Fibroblast of skin of right quadriceps (primary cell): ENCODE measurements at places on chromosomes 4 and X.

DNA sequence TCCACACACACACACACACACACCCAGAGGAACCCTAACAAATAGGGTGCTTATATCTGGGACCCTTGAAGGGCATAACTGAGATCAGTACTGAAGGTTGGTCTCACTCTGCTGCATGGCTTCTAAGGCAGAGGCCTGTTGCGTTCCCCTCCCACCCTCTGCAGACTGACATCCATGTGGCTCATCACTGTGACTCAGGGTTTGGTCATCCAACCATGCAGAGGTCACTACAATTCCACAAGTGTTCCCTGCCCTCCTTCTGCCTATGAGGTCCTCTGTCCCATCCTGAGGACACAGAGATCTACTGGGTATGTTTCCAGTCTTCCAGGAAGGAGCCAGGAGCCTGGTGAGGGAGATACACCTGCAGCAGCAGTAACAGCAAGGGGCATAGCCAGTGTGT, 55.8 kb downstream of the XAGE2 start:
- peak; percentile 39 for DNase-seq

GRCh38 chr4:53089936-53090729, 228.0 kb downstream of the RASL11B start:
- DNase-seq: peak; percentile 71

DNA sequence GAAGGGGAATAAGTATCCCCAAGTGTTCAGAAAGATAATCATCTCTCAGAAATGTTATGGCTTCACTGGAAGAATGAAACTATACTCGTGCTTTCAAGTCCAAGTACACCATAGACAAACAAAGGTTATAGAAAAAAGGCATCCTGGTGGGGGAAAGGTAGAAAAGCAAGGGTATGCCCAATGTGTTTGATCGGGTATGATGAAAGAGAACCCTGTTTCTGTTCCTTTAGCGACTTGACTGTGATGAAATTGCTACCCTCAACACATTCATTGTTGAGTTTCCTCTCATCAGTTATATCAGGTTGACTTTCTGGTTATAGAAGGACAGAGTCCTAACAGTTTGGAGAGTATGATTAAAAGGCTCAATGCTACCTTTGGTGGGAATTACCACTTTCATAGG, 464.3 kb downstream of the GRXCR1 start:
- DNase-seq: no peak

DNA sequence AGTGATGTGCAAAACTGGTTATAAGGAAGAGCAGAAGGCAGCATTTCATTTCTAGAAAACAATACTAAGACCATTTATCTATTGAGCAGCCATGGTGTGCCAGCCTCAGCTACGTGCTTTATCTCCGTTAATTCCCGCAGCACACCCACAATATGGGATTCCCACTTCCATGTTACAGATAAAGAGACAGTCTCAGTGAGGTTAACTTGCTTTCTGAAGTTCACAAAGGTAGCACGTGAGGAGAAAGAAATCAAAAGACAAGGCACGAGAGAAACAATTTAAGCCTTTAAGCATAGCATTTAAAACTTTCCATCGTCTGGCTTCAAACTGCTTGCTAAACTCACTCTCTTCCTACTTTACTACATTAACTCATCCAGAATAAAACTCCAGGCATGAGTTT, 8.0 kb upstream of the RPL34 start:
- no peak for DNase-seq

DNA sequence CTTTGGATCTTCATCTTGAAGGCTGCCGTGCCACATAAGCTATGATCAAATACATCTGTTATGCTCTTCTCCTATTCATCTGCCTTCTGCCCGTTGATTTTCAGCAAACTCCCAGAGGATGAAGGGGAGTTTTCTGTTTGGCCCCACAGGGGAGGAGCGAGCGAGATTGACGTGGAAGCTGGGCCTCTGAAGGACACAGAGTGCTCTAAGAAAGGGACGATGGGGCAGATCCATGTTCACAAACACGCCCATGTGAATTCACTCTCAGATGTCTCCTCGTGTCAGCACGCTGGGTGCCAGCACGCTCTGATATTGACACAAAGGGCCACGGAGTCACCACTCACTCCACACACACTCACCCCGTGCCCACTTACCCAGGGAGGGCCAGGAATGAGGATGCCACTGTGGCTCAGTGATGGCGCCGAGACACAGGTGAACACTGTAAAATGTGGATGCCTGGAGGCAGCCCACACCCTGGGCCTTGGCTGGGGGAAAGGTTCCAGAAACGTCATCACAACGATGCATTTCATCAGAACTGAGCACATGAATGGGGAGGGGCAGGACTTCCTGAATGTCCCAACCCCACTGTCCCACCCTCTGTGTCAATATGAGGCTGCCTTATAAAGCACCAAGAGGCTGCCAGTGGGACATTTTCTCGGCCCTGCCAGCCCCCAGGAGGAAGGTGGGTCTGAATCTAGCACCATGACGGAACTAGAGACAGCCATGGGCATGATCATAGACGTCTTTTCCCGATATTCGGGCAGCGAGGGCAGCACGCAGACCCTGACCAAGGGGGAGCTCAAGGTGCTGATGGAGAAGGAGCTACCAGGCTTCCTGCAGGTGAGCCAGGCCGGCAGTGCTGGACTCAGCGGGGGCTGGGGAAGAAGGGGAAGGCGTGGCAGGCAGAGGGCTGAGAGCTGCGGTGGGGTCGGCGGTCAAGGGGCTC, at the start of gene S100P:
Gene S100P (plus strand): TSS at position 648 of the 946 bp plus-strand sequence. CDS start 55 bp downstream, at position 703.
- DNase-seq: peak; percentile 24

DNA sequence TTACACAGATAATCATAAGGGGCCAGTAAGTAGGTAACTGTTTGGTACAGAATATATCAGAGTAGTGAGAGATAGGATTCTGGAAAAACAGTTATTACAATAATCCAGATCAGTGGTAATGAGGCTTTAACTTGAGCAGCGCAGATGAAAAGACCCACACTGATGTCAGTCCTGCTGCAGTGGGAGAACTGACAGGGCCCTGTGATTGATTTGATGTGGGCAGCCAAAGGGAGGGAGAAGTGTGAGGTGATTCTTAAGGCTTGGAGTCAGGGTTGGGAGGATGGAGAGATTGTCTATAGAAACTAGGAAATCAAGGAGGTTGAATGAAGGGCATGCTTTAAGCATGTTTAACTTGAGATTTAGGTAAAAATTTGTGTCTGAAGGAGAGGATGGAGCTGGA, 161.4 kb downstream of the VSIG4 start:
- DNase-seq: no peak

DNA sequence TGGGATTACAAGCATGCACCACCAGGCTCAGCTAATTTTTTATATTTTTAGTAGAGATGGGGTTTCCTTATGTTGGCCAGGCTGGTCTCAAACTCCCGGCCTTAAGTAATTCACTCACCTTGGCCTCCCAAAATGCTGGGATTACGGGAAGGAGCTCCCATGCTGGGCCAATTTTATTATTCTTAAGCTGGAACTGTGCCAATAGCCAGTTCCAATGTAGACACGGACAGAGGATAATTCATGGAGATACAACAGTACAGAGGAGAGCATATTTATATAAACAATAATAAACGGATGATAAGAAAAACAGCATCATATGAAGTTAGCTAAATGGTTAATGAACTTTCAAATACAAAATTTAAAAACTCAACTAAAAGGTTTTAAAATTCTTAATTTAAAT, 87.8 kb downstream of the PPA2 start:
- no peak for DNase-seq

- no peak for DNase-seq
Observed at GRCh38 chr4:108361446-108361820, 192.7 kb upstream of the LEF1 start.

- no peak for DNase-seq
Observed at GRCh38 chr4:41437111-41437536, 100.8 kb upstream of the LIMCH1 start.

GRCh38 chr4:81912376-81913030, 440.8 kb upstream of the RASGEF1B start:
- DNase-seq: no peak

DNA sequence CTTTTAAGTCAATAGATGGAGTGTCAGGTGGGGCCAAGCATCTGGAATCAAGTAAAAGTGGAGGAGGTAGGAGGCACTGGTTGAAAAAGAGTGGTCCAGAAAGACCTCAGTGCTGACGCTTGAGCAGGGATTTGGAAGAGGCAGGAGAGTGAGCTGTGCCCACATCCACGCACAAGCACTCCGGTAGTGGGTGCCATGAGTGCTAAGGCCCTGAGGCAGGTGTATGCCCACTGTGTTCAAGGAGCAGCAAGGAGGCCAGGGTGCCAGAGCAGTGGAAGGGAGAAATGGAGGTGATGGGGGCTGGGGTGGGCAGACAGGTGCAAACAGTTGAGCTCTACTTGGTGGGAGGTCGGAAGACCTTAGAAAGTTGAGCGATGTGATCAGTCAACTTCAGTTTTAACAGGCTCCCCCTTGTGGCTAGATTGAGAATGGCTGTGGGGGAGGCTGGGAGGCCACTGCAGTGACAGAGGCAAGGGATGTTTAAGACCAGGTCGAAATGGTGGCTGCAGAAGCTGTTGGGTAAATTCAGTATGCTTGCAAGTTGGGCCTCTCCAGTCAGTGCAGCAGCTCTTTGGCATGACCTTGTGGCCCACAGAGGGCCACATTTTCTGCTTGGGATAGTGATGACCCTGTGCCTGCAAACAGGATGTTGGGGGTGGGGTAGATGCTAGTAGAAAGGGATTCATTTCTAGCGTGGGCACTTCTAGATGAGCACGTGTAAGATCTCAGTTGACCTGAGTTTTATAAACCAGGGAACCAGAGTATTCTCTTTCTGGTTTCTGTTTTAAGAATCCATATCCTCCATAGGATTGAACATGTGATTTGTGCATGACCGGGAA, 12.7 kb downstream of the TKTL1 start:
- peak; percentile 22 for DNase-seq

DNA sequence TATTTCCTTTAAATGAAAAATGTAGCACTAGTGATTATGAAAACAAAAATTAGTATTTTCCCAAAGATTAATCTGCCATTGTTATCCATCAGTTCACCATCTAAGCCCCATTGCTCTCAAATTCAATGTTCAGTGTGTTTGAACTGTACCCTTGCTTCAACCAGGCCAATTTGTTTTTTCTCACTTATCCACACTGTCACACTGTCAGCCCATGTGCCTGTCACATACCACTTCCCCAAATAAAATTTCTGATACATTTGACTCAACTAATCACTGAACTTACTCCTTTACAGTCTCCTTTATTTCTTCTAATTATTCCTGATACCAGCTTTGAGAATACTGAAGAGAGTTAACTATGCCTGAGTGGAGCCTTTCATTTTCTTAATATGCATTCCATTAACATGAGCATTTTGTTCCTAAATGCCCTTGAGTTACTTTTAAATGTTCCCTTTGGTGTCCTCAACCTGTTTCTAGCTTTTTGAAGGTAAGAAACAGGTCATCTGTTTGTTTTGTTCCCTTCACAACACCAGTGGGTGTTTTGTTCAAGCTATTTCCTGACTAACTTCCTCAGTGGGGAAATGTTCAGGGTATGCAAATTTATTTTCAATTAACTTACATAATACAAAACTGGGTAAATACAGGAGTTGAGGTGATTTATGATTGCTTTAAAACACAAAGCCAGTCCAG, 117.1 kb downstream of the RPA4 start:
- DNase-seq: no peak

DNA sequence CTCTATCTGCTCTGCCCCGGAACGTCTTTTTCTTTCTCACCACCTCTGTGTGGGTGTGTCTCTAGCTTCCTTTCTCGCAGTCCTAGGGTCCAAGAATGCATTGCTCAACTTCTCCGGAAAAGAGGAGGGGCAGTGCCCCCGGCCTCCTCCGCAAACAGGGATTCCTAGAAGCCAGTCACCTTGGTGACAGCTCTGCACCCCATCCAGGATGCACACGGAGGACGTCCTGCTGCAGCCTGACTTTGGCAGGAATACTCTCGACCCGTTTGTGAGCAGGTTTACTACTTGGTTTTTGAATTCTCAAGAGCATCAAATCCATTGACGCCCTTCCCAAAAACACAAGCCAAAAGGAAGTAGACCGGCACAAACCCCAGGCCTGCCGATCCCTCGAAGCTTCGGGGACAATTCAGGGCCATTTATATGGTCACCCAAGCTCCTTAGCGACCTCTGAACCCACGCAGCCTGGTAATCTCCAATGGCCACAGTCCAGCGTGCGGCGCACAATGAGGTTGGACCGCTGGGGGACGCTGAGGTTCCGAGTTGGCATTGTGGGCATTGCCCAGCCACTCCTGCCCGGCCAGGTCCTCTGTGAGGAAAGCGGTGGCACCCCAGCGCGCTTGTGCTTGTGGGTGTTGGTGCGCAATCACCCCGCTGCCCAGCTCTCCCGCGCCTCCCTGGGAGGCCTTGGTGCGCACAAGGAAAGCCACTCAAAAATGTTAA, 9.8 kb downstream of the NKX3-2 start:
- DNase-seq: no peak

DNA sequence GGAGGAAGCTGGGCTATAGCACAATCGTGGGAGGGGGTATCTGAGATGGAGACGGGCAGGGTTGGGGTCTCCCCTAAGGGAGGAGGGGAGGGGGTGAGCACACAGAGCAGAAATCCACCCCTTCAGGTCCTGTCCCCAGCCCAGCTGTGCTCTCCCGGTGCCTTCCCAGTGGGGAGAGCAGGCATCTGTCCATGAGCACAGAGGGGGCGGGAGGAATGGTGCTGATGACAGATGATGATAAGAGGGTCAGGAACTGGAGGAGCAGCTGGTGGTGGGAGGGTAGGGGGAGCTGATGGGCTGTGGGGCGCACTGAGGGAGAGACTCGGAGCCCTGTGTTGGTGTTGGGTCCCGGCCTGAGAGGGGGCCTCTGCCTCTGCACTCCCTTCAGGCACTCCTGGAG, 8.6 kb downstream of the ATP2B3 start:
- no peak for DNase-seq

GRCh38 chrX:51151734-51152133, 180.9 kb upstream of the NUDT10 start:
- DNase-seq: no peak

DNA sequence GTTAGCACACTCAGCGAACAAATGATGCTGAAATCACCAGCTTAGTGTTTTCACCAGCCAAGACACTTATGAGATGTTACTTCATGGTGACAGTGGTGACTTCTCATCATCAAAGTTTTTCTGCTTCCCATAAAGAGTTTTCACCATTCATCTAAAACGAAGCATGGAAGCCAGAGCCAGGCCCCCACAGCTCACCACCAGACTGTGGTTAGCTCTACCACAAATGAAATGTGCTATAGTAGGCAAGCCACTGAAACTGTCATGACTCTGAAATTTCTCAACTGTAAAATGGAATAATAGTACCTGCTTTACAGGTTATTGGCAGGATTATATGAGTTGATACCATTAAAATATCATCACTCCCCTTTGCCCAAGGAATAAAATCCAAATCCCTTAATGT, 56.4 kb upstream of the HHIP start:
- DNase-seq: no peak

- DNase-seq: no peak
Observed at GRCh38 chr4:38176165-38176564, 216.0 kb downstream of the PTTG2 start.

- DNase-seq: no peak
Observed at GRCh38 chr4:2417765-2418649, at the start of gene ZFYVE28. TSS of gene ZFYVE28 (minus strand) at chr4:2418645. CDS start at chr4:2418323, 322 bp downstream.

- no peak for DNase-seq
Observed at GRCh38 chr4:89558147-89558546, 250.5 kb upstream of the GPRIN3 start.

DNA sequence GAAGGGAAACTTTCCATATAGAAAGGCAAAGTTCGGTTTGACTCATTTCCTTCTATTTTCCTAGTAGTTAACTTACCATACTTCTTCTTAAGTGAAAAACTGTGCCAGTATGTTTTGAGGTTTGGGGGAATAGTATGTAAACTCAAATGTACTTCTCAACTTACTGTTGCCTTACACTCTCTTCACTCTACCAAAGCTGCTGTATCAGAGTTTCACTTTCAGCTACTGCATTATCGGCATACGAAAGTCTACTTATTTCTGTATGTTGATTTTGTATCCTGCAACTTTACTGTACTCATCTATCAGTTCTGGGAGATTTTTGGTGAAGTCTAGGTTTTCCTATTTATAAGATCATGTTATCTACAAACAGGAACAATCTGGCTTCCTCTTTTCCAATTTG, 932.7 kb downstream of the FAT4 start:
- no peak for DNase-seq
